ENCODE measurements at places on chromosomes 16 and 17. TPM values are rescaled to one million over a fixed set of nuclear protein-coding genes. Genes with fewer than 3 reads are reported as not detected.

Gene SLC47A1
- total RNA-seq: 12.4 TPM

Gene CLN3
- 14.6 TPM for total RNA-seq

Gene LGALS9
- total RNA-seq: 20.9 TPM

Gene CES3
- 1.7 TPM for total RNA-seq

- H3K27me3 ChIP-seq: no peaks in the 10 kb centered on the region
- no peaks in the 10 kb centered on the region for H3K4me1 ChIP-seq
- no peaks in the 10 kb centered on the region for H3K36me3 ChIP-seq
- H3K27ac ChIP-seq: no peak overlapping the region
- peak overlapping the region; percentile 39 for H3K4me3 ChIP-seq
- peak; percentile 67 for DNase-seq
Observed at GRCh38 chr16:85172455-85173145, 60.3 kb upstream of the CIBAR2 start.

- no peak overlapping the region for H3K4me3 ChIP-seq
- DNase-seq: no peak
- no peaks in the 10 kb centered on the region for H3K27me3 ChIP-seq
- no peaks in the 10 kb centered on the region for H3K36me3 ChIP-seq
Observed at GRCh38 chr16:58451945-58452401, 48.0 kb upstream of the NDRG4 start.

GRCh38 chr17:39462631-39463375 lies 1.5 kb downstream of the CDK12 start:
- H3K36me3 ChIP-seq: peaks cover 2% of the 10 kb centered on the region
- H3K27ac ChIP-seq: peak overlapping the region; percentile 95
- peaks cover 32% of the 10 kb centered on the region for H3K4me1 ChIP-seq
- H3K4me3 ChIP-seq: peak overlapping the region; percentile 84
- no peaks in the 10 kb centered on the region for H3K27me3 ChIP-seq
- DNase-seq: no peak

DNA sequence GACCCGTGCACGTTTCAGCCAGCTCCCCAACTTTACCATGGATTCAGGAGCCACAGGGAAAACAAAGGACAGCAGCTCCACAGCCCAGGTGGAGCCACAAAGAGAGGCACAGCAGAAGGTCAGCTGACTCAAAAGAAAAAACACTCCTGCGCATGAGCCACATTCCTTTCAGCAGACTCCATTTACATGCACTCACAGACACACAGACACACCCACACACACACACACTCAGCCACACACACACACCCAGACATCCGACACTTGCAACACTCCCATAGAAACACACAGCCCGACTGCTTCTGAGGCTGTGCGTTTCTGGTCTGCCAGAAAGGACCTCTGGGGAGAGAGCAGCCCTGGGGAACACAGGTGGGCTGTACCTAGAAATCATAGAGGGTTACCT lies 2335.5 kb downstream of the TP53TG3F start:
- DNase-seq: no peak
- no peaks in the 10 kb centered on the region for H3K4me1 ChIP-seq
- no peaks in the 10 kb centered on the region for H3K36me3 ChIP-seq

- H3K27me3 ChIP-seq: no peaks in the 10 kb centered on the region
- no peak for DNase-seq
- H3K4me3 ChIP-seq: no peak overlapping the region
- H3K27ac ChIP-seq: no peak overlapping the region
- H3K4me1 ChIP-seq: peaks cover 14% of the 10 kb centered on the region
- no peaks in the 10 kb centered on the region for H3K36me3 ChIP-seq
Observed at GRCh38 chr16:31876951-31877828, 3.6 kb downstream of the ZNF267 start.

DNA sequence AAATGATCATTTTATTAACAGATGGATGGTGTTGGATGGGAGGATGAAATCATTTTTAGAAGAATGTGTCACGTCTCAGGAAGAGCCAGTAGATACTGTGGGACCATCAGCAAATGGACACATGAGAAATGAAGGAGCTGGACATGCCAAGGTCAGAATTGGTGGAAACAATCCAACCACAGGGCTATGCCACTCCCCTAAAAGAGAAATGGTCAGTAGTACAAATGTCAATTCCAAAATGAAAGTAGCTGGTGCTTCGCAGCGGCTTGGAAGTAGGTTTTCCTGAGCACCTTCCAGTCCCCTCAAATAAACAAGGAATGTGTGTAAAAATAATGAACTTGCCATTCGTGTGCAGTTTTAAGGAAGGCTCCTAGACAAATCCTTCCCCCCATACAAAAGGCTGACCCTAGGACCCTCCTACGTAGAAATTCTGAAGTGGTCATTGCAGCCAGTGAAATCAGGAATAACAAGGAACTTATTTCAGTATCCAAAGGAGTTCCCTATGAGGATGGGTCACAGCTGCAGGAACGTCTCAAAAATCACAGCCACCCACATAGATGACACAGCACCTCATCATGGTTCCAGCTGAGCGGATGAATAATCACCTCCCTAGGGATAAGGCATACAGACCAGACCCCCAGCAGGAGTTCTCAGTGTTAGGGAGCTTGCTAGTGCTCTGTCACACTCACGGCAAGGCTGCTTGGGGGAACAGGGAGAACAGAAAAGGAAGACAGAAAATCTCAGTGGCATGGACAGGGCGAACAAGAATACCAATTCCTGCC lies 239.2 kb downstream of the HS3ST3A1 start:
- no peaks in the 10 kb centered on the region for H3K4me1 ChIP-seq
- H3K27ac ChIP-seq: no peak overlapping the region

DNA sequence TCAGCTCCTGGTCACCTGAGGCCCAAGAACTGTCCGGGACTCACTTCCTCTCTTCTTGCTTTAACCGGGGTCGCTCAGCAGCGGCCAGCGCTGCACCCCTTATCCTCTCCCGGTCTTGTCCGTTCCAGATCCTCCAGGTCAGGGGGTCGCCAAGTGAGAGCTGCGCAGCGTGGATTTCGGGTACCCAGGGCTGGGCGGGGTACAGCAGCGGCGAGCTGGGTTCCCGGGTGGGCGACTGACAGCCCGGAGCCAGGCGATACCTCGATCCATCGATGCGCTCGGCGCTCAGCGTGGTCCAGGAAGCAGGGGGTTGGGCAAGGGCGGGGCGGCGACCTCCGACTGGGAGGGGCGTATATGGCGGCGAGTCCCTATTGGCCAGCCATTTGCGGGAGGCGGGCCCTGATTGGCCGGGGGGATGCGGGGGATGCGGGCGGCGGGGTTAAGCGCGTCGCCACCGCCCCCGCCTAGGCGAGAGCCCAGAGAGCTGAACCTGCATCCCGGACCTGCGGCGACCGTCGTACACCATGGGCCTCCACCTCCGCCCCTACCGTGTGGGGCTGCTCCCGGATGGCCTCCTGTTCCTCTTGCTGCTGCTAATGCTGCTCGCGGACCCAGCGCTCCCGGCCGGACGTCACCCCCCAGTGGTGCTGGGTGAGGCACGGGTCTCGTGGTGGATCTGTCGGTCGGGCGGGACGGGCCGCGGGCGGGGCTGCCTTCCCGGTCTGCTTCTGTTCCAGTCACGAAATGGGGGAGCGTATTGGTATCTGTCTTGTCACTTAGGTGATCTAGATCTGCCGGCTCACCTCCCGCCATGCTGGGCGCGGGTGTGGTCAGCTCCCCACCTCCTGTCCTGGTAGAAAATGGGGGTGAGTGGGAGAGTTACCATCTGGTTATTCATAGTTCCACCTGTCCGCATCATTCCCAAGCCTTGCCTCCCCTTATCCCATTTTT lies at the start of gene PLA2G15:
TSS of gene PLA2G15 (plus strand) at position 471 of the 951 bp plus-strand sequence. CDS start at position 525, 54 bp downstream.
- H3K27ac ChIP-seq: peak within 1 kb of the TSS; percentile 90
- peak within 1 kb of the TSS; percentile 65 for H3K4me3 ChIP-seq
- no peaks in the 10 kb centered on the region for H3K27me3 ChIP-seq
- peaks cover 48% of the 10 kb centered on the region for H3K4me1 ChIP-seq
- no peaks in the 10 kb centered on the region for H3K36me3 ChIP-seq

DNA sequence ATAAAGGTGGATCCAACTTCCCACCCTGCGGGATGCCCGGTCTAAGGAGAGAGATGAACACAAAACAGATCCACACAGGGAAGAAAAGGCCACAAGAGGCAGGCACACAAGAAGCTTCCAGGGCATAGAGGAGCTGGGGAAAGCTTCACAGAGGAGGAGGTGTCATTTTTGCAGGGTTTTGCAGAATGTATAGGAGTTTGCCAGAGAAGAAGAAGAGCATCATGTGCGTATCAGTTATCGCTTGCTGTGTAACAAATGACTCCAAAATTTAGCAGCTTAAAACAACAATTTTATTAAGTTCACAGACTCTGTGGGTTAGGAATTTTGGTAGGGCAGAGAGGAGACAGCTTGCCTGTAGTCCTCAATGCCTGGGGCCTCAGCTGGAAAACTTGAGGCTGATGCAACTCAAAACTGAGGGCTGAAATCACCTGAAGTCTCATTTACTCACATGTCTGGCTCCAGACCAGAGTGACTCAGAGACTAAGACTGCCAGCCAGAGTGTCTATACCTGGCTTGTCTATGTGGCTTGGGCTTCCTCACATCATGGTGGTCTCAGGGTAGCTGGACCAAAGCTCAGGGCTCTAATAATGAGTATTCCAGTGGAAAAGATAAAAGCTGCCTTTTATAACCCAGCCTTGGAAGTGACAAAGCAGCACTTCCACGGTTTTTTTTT lies 33.9 kb upstream of the ZNF423 start:
- no peaks in the 10 kb centered on the region for H3K36me3 ChIP-seq
- H3K4me3 ChIP-seq: no peak overlapping the region
- no peak overlapping the region for H3K27ac ChIP-seq
- DNase-seq: no peak

- H3K4me1 ChIP-seq: peaks cover 58% of the 10 kb centered on the region
- peak; percentile 86 for DNase-seq
- H3K27me3 ChIP-seq: no peaks in the 10 kb centered on the region
- H3K36me3 ChIP-seq: no peaks in the 10 kb centered on the region
- peak overlapping the region; percentile 82 for H3K27ac ChIP-seq
Observed at GRCh38 chr17:3892095-3892998, 506 bp downstream of the CAMKK1 start.

DNA sequence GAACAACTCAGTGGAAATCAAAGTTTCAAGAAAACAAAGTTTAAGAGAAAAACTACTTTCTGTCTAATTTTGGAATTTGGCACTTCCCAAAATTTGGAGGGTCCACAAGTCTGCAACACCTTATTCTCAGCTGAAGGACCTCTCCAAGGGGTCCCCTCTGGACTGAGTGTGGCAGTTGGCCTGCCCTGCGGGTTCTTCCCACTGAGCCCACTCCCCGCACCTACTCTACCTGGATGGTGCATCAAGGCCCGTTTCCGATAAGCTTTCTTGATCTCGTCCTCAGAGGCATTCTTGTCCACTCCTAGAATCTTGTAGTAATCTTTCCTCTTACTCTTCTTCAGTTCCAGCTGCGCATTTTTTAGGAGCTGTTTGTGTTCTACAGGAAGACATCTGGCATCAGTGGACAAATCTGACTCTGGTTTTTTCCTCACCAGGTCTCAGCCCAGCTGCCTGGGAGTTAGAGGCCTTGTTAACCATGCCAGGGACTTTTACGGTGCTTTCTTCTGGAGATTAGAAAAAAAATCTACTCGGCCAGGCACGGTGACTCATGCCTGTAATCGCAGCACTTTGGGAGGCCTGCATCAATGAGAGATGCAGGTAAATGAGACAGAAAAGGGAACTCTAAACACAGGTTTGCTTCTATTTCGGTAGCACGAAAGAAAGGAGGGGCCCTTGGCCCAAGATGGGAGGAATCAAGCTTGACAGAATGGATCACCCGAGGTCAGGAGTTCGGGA lies 15.6 kb downstream of the CNP start:
- DNase-seq: no peak
- no peaks in the 10 kb centered on the region for H3K4me1 ChIP-seq

DNA sequence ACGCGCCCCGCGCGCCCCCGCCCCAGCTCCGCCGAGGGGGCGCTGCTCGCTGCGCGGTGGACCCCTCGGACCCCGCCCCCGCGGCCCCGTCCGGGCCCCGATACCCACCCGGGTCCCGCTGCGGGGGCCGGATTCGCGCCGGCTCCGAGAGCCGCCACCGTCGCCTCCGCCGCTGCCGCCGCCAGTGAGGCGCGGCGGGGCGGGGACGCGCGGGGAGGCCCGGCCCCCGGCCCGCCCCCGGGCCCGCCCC lies at the start of gene TBC1D16:
TSS of gene TBC1D16 (minus strand) at position 186 of the 250 bp plus-strand sequence. CDS start 22,325 bp downstream, outside the sequence.
- peak within 1 kb of the TSS; percentile 94 for H3K27ac ChIP-seq
- H3K27me3 ChIP-seq: no peaks in the 10 kb centered on the region
- DNase-seq: no peak

GRCh38 chr17:66837885-66838665 lies 3.2 kb downstream of the CACNG5 start:
- H3K4me3 ChIP-seq: no peak overlapping the region
- H3K27me3 ChIP-seq: peaks cover 48% of the 10 kb centered on the region
- no peaks in the 10 kb centered on the region for H3K4me1 ChIP-seq
- no peaks in the 10 kb centered on the region for H3K36me3 ChIP-seq

- no peak for DNase-seq
- peak overlapping the region; percentile 29 for H3K27ac ChIP-seq
- H3K27me3 ChIP-seq: no peaks in the 10 kb centered on the region
Observed at GRCh38 chr16:3074860-3075522, 9.6 kb downstream of the IL32 start.

DNA sequence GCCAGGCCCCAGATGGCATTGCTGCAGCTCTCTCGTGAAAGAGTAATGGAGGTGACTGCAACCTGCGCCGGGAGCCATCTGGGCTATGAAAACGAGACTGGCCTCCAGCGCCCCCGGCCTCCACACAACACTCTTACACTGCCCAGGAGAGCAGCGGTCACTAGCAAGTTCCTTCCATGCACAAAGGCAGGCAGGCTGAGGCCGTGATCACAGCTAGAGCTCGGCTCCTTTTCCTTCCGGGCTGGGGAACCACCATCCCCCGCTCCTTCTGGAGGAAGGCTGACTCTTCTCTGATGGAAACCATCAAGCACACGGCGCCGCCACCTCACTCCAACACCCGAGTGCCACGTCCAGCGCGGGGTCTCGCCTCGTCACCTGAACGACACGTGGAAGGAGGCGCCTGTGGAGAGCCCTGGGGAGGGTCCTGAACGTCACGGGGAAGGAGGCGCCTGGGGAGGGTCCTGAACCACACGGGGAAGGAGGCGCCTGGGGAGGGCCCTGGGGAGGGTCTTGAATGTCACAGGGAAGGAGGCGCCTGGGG lies 61.9 kb downstream of the KLHDC4 start:
- H3K4me1 ChIP-seq: peaks cover 15% of the 10 kb centered on the region
- no peak overlapping the region for H3K4me3 ChIP-seq
- DNase-seq: no peak
- peaks cover 23% of the 10 kb centered on the region for H3K36me3 ChIP-seq
- H3K27me3 ChIP-seq: no peaks in the 10 kb centered on the region
- no peak overlapping the region for H3K27ac ChIP-seq

GRCh38 chr17:57289130-57289529 lies 32.8 kb downstream of the MSI2 start:
- H3K27ac ChIP-seq: peak overlapping the region; percentile 68
- H3K4me1 ChIP-seq: peaks cover 10% of the 10 kb centered on the region
- no peak for DNase-seq
- no peaks in the 10 kb centered on the region for H3K27me3 ChIP-seq
